NCI-H1105 (cell line): ENCODE measurements at places on chromosomes 6 and 20.

- DNase-seq = no peak
Observed at GRCh38 chr6:170101281-170102035, 189.4 kb downstream of the DLL1 start.

DNA sequence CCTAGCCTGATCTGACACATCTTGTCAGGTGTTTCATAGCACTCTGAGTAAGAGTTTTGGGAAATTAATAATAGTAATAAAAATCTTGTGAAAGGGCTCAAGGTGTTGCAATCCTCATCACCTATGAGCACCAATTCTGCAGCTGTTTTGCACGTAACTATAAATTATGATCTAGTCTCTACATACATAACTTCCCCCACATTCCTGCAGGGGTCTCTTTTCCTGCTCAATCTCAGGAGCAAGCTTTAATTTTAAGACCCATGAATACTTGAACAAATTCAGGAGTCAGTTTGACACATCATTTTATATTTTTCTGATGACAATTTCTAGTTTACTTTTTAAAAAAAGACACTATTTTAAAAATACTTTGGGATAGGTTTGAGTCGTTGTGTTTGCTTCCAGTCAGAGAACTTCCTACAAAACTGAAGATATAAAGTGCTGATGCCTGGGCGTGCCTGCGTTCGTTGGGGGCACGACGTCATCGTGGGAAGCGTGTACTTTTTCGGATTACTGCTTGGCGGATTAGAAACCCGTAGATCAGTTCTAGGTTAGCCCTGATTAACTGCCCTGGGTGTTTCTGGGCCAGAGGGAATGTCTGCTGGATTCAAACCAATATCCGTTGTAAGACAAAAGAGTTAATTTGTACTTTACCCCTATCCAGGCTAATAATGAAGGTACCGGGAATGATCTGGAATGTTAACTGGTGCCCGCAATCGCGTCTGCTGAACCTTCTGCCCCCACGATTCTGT is 1.0 kb upstream of the E2F3 start:
- peak; percentile 32 for DNase-seq

- no peak for DNase-seq
Observed at GRCh38 chr20:63072991-63073737, 66.4 kb upstream of the BHLHE23 start.

DNA sequence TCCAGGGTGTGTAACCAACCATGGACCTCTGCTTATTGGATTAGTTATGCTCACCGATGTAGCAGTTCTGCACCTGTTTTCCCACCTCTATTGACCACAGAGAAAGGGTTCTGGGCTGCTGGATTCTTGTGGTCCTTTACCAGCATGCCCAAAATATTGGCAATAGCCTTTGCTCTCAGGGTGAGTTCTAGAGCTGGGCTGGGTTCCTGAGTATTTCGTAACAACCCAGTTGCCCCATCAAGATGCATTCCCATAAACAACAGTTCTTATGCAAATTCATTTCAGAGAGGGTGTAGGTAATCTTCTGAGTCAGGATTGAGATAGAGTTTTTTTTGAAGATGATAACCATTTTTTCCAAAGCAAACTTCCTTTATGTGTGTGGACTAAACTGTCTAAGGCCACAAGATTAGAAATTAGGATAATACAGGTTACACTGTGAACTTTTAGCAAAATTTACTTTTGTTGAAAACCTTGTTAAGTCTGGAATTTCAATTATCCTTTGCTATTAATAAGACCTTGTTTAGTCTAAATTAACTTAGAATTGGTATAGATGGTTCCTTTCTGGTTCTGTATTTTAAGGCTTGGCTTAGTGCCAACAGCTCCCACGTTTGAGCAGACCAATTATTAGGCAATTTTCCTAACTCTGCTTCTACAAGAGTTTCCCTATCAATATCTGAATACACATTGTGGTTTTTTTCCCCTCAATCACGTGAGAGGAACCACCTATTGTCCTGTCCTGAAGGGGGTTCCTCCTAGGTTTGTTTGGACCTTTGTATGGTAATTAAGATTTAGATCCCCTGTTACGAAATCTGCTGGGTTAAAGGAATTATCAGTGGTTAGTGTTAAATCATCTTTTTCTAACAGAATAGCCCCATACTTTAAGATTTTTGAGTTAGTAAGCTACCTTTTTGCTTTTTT is 46.1 kb downstream of the TBX18 start:
- DNase-seq = no peak

DNA sequence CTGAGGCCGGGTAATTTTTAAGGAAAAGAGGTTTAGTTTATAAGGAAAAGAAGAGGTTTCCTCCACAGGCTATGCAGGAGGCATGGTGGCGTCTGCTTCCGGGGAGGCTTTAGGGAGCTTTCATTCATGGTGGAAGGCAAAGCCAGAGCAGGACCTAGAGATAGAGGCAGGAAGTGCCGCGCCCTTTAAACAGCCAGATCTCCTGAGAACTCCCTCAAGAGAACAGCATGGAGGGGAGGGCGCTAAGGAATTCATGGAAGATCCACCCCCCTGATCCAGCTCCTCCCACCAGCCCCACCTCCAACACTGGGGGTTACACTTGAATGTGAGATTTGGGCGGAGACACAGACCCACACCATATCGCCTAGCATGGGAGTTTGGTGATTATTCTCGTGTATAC is 13.9 kb upstream of the DACT2 start:
- DNase-seq = no peak
